ENCODE measurements at places on chromosomes 16 and 17. TPM values are rescaled to one million over a fixed set of nuclear protein-coding genes. Genes with fewer than 3 reads are reported as not detected.

DNA sequence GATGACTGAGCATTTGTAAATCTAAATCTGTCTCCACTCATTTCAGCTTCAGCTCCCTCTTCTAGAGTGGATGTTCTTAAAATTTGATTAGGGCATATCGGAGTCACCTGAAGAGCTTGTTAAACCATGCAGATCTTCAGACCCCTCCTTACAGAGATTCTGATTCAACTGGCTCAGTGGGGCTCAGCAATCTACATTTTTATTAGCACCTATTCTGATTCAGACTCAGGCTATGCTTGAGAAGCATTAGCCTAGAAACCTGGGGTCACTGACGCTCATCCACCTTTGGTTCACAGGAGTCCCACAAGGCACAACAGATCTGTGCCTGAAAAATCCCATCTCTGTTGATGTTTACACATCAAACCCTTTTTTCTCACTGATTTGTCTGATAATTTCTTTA is 365.6 kb downstream of the GRIN2A start:
- no peak for DNase-seq
- H3K4me1 ChIP-seq = no peaks in the 10 kb centered on the region
- H3K36me3 ChIP-seq = no peaks in the 10 kb centered on the region
- H3K27ac ChIP-seq = no peak overlapping the region
- H3K27me3 ChIP-seq = no peaks in the 10 kb centered on the region

DNA sequence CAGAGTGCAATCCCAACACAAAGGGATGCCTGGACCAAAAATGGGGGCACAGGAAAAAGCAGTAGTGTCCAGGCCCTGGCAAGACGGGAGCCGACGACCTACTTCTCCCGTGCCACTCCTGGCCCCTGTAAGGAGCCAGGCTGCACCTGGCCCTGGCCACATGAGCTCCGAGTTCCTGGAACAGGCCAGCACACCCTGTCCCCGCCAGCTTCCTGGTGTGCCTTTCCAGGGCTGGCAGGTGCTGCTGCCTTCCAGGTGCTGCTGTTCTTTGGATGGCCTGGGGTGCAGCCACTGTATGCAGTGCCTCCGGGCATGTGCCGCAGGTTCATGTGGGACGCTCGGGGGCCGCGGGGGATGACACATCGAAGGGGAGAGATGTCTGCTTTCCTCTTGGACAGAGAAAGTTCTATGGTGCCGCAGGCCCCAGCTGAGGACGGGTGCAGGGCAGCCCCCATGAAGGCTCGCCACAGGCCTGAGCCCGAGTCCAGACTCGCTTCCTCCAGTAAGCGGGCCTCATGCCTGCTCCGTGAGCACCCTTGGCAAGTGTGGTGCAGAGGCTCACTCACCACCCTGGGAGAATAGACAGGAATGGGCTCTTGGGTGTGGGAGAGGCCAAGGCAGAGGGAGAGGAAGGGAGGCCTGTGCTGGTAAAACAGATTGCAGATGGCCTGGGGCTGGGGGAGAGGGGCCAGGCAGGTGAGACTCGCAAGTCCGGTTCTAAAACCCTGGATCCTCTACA is 54.7 kb upstream of the FASN start:
- H3K4me1 ChIP-seq = no peaks in the 10 kb centered on the region
- DNase-seq = no peak
- no peak overlapping the region for H3K27ac ChIP-seq
- H3K4me3 ChIP-seq = no peak overlapping the region
- H3K36me3 ChIP-seq = no peaks in the 10 kb centered on the region

- H3K27ac ChIP-seq = no peak overlapping the region
- no peaks in the 10 kb centered on the region for H3K36me3 ChIP-seq
- no peak overlapping the region for H3K4me3 ChIP-seq
Measured at GRCh38 chr16:10849736-10850477, 27.1 kb upstream of the CIITA start.

Gene CES4A
- total RNA-seq = 3.3 TPM

Gene UNKL
- total RNA-seq = 18.4 TPM

Gene MRPL45
- 44.5 TPM for total RNA-seq

- H3K4me3 ChIP-seq = no peak overlapping the region
- no peak overlapping the region for H3K27ac ChIP-seq
- no peaks in the 10 kb centered on the region for H3K27me3 ChIP-seq
- H3K36me3 ChIP-seq = no peaks in the 10 kb centered on the region
- DNase-seq = no peak
Measured at GRCh38 chr16:82535764-82536163, 91.0 kb upstream of the CDH13 start.

Gene CD300LB
- 0.23 TPM for total RNA-seq

Gene SDR42E2
- not detected for total RNA-seq

DNA sequence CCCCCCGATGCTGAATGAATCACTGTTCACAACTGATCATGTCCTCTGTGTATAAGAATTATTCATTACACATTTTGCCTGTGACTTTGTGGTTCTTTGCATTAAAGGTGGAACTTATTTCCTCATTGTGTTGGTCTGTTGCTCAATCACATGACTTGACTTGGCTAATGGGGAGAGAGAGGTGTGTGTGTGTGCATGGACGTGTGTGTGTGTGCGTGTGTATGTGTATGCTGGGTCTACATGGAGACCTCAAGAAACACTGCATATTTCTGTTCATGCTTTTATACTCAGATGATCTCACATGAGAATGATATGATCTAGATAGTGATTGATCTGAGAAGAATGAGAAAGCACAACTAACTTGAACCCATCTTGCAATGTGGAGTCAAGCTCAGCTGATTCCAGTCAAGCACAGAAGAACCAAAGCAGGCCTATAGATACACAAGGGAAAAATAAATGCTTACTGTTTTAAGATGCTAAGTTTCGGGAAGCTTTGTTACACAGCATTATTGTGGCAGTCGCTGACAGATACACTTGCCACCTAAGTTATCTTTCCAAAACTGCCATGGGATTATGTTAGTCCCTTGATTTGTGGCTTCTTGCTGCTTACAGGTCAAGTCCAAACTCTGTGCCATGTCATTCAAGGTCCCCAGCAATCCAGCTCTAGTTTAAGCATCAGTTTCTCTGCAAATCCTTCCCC is 167.9 kb upstream of the ZFHX3 start:
- no peaks in the 10 kb centered on the region for H3K4me1 ChIP-seq
- no peak for DNase-seq
- H3K36me3 ChIP-seq = no peaks in the 10 kb centered on the region
- H3K4me3 ChIP-seq = no peak overlapping the region
- H3K27me3 ChIP-seq = no peaks in the 10 kb centered on the region

Gene AURKB
- 140 TPM for total RNA-seq

- no peak for DNase-seq
- peaks cover 26% of the 10 kb centered on the region for H3K4me1 ChIP-seq
- no peak overlapping the region for H3K27ac ChIP-seq
- no peaks in the 10 kb centered on the region for H3K27me3 ChIP-seq
Measured at GRCh38 chr17:3768341-3768740, 32.6 kb downstream of the ITGAE start.

GRCh38 chr16:627454-628239 is 3.1 kb upstream of the WFIKKN1 start:
- H3K27ac ChIP-seq = no peak overlapping the region
- DNase-seq = no peak
- no peaks in the 10 kb centered on the region for H3K27me3 ChIP-seq
- no peaks in the 10 kb centered on the region for H3K4me1 ChIP-seq

DNA sequence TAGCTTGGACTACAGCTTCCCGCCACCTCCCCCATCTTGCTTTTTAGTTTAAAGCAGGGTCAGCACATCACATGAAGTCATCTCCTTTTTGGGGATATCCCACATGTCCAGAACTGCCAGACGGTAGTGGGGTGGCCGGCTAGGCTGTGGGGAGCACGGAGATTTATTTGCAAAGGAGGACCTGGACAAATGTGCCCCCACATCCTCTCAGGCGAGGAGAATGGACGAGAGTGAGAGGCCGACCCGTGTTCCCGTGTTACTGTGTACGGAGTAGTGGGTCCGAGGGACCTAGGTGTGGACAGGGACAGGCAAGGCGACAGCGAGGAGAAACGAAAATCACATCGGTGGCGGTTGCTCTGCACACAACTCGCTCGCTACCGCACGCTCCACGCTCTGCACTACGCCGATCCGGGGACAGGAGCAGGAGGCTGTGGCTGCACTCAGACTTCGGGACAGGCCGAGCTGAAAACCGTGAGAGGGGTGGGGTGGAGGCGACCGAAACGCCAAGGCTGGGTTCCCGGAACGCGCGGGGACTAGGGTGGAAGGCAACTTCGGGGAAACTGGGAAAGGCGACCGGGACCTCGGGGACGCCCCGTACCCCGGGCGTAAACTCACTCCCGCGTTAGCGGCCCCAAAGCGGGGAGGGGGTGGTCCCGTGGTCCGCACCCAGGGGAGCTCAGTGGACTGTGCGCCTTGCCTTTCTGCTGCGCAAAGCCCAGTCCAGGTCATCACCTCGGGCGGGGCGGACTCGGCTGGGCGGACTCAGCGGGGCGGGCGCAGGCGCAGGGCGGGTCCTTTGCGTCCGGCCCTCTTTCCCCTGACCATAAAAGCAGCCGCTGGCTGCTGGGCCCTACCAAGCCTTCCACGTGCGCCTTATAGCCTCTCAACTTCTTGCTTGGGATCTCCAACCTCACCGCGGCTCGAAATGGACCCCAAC is at the start of gene MT1A:
Gene MT1A (plus strand): TSS at position 853 of the 937 bp plus-strand sequence. CDS start 73 bp downstream, at position 926.
- no peaks in the 10 kb centered on the region for H3K36me3 ChIP-seq
- H3K27ac ChIP-seq = no peak within 1 kb of the TSS
- no peaks in the 10 kb centered on the region for H3K4me1 ChIP-seq
- DNase-seq = no peak
- peaks cover 23% of the 10 kb centered on the region for H3K27me3 ChIP-seq
- no peak within 1 kb of the TSS for H3K4me3 ChIP-seq

DNA sequence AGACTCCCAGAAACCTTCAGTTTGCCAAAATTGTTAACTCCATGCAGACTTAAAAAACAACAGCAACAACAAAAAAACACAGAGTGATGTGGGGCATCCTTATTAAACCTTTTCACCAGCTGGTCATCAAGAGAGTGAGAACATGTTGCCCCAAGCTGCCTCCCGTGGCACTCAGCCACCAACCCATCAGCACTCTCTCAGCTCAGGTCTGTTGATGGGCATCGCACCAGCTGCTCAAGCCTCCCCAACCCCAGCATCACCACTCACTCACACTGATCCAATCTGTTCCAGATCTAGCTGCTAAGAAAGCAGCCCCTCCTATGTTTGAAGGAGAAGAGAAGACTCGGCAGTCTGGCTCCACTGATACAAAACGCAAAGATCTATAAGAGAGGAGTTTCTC is 46.8 kb downstream of the SLC39A11 start:
- no peaks in the 10 kb centered on the region for H3K36me3 ChIP-seq
- H3K27me3 ChIP-seq = no peaks in the 10 kb centered on the region
- H3K4me3 ChIP-seq = no peak overlapping the region
- DNase-seq = no peak

- peaks cover 3% of the 10 kb centered on the region for H3K4me1 ChIP-seq
- no peaks in the 10 kb centered on the region for H3K27me3 ChIP-seq
- 0 out of 2 replicates have a peak overlapping the region, but pooled peaks have one; percentile 100 for H3K4me3 ChIP-seq
- no peak for DNase-seq
- no peak overlapping the region for H3K27ac ChIP-seq
Measured at GRCh38 chr17:7833011-7833794, 814 bp upstream of the KDM6B start.

Gene CCDC57
- 69.1 TPM for total RNA-seq

DNA sequence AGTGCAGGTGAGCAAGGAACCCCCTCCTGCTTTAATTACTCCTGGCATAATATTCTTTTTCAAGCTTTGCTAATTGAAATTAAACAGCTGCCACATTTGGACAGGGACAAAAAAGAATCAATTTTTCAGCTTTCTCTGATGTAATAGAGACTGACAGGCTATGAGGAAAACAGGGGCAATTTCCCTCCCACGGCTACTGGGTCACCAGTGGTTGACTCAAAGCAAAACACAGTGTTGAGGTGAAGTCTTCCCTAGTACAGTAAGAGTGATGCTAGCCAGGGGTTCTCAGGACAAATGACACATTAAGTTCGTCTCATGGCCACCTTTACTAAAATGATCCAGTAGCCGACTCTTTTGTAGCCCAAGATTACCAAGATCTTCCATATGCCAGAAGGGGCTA is 38.6 kb upstream of the PMFBP1 start:
- no peak for DNase-seq
- H3K27me3 ChIP-seq = no peaks in the 10 kb centered on the region
- H3K4me3 ChIP-seq = no peak overlapping the region
- no peaks in the 10 kb centered on the region for H3K4me1 ChIP-seq

- no peaks in the 10 kb centered on the region for H3K36me3 ChIP-seq
- no peak for DNase-seq
- no peaks in the 10 kb centered on the region for H3K4me1 ChIP-seq
- no peak overlapping the region for H3K27ac ChIP-seq
- no peak overlapping the region for H3K4me3 ChIP-seq
Measured at GRCh38 chr16:20167323-20167722, 93.6 kb upstream of the GPR139 start.

GRCh38 chr16:4561596-4561995 is 5.5 kb downstream of the C16orf96 start:
- H3K4me1 ChIP-seq = peaks cover 4% of the 10 kb centered on the region
- H3K27ac ChIP-seq = no peak overlapping the region
- no peak overlapping the region for H3K4me3 ChIP-seq

DNA sequence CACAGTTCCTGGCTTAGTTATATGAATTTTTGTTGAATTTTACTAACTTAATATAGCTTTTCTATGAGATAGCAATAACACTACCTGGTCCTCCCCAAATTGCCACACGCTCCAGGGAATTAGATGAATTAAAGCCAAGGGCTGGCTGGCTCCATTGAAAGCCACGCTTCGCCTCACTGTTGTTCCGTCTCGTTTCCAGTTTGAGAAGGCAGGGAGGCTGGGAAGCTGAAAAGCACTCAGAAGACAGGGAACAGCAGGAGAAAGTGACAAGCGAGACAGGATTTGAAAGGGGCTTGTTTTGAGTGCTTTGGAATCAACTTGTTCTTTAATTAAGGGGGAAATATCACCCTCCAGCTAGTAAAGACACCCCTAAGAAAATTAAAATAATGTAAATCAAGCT is 425.3 kb downstream of the CA10 start:
- H3K4me3 ChIP-seq = no peak overlapping the region
- no peak for DNase-seq
- no peaks in the 10 kb centered on the region for H3K27me3 ChIP-seq
- no peaks in the 10 kb centered on the region for H3K36me3 ChIP-seq
- H3K27ac ChIP-seq = no peak overlapping the region
- H3K4me1 ChIP-seq = no peaks in the 10 kb centered on the region

Gene GAS7
- 53.4 TPM for total RNA-seq

All from GM12878 (cell line).